ENCODE measurements at places on chromosomes 11 and 22.

DNA sequence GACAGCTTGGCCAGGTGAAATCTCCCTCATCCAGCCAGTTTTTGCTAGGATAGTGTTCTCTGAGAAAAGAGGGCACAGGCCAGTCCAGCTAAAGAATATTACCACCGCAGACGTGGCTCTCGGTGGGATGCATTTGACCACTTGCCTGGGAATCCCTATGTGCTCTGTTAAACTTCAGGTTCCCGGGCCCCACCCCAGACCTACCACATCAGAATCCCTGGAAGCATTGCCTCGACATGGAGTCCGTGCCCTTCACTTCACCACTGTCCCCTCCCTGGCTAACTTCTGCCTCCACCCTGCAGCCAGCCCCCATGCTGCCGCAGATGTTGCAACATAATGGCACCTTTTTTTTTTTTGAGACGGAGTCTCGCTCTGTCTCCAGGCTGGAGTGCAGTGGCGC is 56.9 kb upstream of the EMID1 start:
- DNase-seq: no peak

DNA sequence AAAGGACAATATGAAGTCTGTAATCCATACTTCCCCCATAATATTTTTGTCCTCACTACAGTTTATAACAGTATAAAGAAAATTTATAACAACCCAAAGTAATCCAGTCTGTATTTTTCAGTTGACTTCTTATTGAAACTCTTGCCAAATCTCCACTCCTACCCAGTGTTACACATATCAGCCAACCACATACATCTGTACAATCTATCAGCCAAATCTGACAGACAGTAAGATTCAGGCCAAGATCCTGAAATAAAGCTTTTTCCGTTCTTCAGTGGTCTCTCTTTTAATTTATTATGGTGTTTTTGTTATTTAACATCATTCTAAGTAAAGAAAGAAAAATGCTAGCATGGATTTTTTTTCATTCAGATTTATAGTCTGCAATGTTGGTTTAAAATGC is 2370.9 kb upstream of the RAG2 start:
- no peak for DNase-seq

DNA sequence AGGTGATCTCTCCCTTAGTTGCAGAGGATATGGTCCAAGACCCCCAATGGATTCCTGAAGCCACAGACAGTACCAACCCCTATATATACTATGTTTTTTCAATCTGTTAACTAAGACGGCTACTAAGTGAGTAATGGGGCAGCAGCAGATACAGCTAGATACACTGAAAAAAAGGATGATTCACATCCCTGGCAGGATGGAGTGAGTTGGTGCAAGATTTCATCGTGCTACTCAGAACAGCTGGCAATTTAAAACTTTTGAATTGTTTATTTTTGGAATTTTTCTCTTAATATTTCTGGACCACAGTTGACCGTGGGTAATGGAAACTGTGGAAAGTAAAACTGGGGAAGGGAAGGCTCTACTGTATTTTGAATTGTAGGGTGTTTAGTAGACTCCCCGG is 17.0 kb upstream of the TMEM218 start:
- DNase-seq: no peak

DNA sequence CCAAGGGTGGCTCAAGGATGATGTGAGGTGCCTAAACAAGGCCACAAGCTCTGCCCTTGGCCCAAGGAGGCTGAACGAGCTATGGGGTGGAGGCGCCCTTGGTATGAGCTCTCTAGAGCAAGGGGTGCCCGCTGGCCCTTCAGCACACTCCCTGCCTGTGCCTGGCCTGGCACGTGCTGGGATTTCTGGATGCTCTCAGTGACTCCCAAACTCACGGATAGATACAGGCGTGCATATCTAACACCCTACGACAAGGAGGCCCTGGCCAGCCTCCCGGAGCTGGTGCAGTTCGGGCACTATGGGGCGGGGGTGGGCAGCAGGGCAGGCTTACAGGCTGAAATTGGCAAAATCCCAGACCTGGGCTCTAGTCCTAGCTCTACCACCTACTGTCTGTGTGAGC is 30.6 kb downstream of the SCUBE1 start:
- DNase-seq: no peak
